ENCODE measurements at places on chromosomes 7 and 10. TPM values are rescaled to one million over a fixed set of nuclear protein-coding genes. Genes with fewer than 3 reads are reported as not detected.

TAS2R41 gene
- total RNA-seq: not detected

FFAR4 gene
- 0.92 TPM for total RNA-seq

IKZF1 gene
- 0.77 TPM for total RNA-seq

TDRD1 gene
- not detected for total RNA-seq

COL17A1 gene
- total RNA-seq: 0.26 TPM

DNA sequence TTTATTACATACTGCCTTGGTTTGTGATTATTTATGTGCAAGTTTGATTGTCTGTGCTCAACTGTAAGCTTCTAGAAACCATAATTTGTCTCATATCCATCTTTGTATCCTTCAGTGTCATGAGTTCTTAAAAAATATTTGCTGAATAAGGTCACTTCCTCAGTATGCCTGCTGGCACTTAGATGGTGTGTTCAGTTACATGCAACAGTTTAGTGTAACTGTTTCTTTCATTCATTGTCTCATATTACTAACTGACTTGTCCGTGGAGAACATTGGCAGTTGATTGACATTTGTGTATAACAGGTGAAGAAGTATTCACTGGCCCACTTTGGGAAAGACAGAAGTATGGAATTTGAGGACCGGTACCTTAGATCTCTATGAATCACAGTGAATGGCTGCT is 236.9 kb downstream of the PRKG1 start:
- no peak for DNase-seq

DNA sequence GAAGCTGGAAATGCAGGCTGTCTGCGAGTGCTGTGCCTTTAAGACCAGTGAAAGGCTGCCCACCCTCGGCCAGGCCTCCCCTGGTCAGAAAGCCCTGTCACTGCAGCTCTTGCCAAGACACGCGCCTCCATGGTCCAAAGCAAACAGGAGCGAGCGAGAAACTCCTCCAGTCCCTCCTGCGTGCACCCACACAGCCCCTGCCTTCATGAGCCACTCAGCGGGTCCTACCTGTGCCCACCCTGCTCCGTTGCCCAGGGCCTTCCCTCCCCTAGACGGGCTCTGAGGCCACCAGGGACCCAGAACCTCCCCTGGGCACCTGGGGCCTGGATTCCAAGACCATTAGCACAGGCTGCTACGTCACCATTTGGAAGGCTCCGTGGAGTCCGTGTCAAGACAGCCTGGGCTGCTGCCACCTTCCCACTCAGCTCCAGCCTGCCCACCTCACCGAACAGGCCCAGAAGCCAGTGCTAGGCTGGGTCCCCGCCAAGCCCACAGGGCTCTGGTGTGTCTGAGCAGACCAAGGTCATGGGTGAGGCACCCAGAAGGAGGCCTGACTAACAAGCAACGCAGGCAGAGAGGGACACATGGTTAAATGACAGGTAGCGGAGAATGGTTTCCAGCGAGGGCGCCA is 144.5 kb downstream of the NEURL1 start:
- no peak for DNase-seq

DNA sequence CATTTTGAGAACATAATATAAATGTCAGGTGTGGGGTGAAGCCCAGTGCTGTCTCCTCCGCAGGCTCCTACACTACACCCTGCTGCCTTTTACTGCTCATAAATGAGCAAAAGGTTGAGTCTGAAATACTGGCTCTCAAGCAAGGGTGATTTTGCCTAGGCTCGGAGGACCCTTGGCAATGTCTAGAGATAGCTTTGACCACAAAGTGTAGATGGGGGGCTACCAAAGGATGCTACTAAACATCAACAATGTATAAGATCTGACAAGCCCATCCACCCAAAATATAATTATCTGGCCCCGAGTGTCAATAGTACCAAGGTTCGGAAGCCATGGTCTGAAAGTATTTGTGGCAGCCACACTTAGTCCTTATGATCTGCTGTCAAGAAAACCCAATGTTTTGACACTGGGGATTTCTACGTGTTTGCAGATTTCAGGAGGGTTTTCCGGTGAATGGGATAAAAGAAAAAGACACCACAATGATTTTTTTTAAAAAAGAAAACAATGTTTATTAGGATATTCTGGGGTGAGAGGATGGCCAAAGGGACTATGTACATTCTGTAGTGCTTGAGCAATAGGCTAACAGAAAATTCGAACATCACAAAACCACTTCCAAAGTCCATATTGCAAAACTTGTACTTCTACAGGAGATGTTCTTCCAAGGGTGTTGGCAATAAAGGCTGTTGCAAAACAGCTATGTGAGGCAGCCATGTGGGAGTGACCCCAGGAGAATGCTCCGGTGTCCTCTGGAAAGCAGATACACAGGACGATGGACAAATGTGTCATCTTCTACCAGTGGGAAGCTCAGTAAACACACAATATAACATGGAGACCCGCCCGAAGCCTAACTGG is 216.3 kb downstream of the GFRA1 start:
- DNase-seq: no peak

DNA sequence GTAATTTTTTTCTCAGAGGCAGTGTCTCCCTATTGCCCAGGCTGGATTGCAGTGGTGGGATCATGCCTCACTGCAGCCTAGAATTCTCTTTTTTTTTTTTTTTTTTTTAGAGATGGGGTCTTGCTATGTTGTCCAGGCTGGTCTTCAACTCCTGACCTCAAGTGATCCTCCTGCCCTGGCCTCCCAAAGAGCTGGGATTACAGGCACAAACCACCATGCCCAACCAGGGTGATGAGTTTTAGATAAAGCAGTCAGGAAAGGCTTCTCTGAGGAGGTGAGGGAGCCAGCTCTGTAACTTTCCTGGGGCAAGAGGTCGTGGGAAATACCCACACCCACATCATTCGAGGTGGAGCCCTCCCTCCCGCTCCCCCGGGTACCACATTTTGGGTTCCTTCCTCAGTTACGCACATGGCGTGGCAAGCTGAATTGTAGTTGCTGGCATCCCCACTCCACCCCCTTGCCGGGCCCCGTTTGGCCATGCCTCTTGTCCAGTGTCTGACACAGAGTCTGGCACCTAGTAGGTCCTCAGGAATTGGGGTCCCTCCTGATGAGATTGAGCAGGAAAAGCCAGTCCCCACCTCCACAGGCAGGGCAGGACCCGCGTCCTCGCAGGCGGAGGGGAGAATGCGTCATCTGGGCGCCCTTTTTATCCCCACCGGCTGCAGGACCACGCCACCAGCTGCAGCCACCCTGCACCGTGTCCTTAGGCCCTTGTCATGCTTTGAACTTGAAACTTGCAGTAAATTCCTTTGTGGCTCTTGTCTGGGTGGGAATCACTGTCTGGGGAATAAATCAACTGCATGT is 43.4 kb downstream of the CLIP2 start:
- DNase-seq: no peak

GRCh38 chr7:1689311-1689710 is 19.2 kb downstream of the ELFN1 start:
- no peak for DNase-seq

GRCh38 chr7:13984831-13985685 is 4.4 kb downstream of the ETV1 start:
- no peak for DNase-seq

DNA sequence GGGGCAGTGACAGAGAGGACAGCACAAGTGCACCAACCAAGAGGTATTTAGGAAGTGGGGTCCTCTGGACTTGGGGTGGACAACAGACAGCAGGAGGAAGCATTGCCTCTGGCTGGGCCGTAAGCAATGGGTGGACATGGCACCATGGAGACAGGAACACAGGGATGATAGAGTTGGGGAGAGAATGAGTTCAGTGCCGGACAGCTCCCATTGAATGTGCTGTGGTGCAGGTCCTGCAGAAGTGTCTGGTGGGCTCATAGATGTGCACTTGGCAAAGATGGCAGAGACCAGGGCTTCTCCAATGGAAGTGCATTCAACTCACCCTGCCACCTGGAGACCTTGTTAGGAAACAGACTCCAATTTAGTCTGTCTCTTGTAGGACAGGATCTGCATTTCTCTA is 341.5 kb upstream of the ZMIZ1 start:
- DNase-seq: no peak

DNA sequence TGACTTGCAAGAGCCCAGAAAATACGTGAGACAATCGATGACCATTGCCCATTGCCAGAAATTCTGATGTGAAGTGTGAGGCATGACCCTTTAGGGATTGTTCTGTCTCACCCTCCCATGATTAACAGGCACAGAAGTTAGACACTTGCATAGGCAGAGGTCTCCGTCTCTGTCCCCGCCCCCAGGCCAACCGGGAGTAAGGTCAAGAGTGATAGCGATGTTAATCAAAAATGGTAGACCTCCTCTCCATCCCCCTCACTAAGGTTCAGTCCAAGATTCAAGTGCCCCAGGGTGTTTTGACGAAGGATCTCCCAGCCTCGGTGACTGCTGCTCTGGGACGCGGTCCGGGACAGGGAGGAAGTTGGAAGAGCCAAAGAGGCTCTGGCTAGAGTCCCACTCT is 22.7 kb upstream of the TRPV6 start:
- no peak for DNase-seq

GRCh38 chr7:95470452-95470851 is 15.3 kb upstream of the ASB4 start:
- DNase-seq: no peak

DNA sequence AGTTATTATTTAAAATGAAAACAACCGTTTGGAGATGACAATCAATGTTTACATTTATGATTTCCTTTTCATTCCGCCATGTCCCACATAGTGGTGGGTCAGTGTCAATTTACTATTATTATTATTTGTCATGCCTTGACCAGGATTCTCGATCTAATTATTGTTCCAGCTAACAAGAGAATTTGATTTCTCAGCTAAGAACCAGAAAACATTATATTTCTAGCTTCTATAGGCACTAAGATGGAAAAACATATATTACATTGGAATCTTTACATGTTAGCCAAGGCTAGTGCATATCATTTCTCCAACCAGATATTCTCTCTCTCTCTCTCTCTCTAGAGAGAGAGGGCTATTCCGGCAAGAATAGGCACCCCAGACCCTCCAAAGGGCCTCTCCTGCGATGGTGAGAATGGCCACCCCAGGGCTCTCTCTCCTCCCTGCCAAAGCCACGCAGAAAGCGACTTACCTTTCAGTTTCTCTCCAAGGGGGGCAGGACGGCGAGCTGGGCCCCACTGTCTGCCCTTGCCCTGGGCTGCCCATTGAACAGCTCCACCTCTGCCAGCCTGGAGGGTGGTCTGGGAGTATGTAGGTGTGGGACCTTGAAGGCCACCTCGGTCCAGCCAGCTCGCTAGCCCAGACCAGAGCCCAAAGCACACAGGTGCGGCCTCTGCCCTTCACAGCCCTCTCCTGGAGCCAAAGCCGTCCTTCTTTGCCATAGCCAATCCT is 2.4 kb downstream of the HOXA3 start:
- no peak for DNase-seq

DNA sequence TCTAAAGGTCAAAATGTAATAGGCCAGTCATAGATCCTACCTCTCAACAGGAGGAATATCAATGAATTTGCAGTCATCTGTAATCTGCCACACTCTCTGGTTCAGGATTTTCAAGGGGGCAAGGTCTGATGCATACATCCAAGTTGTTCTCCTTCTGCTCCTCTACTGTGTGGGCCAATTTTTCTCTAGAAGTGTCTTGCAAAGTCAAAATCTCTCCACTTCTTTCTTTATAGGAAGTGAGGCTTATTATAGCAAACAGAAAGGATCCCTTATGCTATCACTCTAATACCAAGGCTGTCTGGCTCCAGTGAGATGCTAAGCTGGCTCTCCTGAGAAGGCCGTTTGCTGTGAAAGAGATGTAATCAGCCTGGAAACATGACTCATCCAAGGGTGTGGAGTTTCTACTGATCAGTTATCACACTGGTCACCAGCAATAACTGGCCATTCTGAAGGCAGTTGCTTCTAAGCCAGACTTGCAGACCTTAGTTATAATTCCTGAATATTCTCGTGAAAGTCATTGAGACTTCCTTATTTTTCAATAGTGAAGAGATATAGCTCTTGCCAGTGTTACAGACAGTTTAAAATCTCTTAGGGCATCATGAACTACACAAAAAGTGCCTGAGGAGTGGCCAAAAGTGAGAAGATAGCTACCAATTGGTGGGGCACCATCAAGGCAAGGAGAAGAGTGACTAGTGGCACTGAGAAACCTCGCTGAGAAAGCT is 43.2 kb upstream of the LRGUK start:
- DNase-seq: no peak

All from Panc1 (cell line).